ENCODE measurements at places on chromosomes 6 and 20. TPM values are rescaled to one million over a fixed set of nuclear protein-coding genes. Genes with fewer than 3 reads are reported as not detected.

TNFRSF21 gene
- total RNA-seq: 31.3 TPM

GRCh38 chr6:126886106-126886505, 232.4 kb upstream of the RSPO3 start:
- no peak for DNase-seq

DNA sequence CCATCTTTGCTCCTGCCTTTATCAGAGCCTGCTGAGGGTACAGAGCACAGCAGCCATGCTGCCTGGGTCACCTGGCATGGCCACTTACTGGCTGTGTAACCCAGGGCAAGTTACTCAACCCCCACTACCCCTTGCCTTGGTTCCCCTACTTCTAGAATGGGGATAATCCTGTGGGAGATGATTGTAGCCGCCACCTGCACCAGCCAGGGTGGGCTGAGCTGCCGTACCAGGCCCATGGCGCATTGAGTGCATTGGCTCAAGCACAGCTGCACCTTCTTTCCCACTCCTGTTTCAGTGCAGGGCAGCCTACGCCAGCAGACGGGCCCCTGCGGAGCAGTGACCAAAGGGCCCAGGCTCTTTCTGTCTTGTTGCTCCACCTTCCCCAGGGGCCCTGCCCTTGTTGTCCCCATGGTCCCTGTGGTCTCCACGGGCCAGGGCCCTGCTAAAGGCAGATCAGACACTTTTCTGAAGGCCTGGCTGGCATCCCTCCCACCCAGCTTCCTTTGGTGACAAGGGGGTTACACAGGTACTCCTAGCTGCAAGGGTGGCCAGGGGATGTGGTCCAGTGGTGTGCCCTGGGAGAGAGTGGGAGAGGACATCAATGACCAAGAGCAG, 159.4 kb upstream of the MLN start:
- DNase-seq: no peak

TDRD6 gene
- total RNA-seq: 1.9 TPM

POU5F1 gene
- not detected for total RNA-seq

GRCh38 chr6:3409699-3410384, 47.0 kb downstream of the SLC22A23 start:
- DNase-seq: no peak

Measured in cerebellum (tissue), 4 donors.